Mesenteric fat pad (tissue), 1 donor: ENCODE measurements at places on chromosomes 5 and 9. TPM values are rescaled to one million over a fixed set of nuclear protein-coding genes. Genes with fewer than 3 reads are reported as not detected.

The GFRA3 gene
- total RNA-seq, result not detected

The FAM200C gene
- total RNA-seq, result 1.9 TPM

The NTNG2 gene
- total RNA-seq, result 2.0 TPM

The PCDHB3 gene
- 3.6 TPM for total RNA-seq

The NUDT12 gene
- 5.9 TPM for total RNA-seq

The CKMT2 gene
- total RNA-seq, result 18.9 TPM

The SURF2 gene
- 13.5 TPM for total RNA-seq

The WDR38 gene
- total RNA-seq, result not detected

The DMRTA1 gene
- total RNA-seq, result 0.35 TPM

The FOXI1 gene
- total RNA-seq, result not detected

The EDIL3 gene
- 3.7 TPM for total RNA-seq

The SLC6A18 gene
- total RNA-seq, result not detected

The PCDHGB1 gene
- 1.3 TPM for total RNA-seq

The RANBP17 gene
- total RNA-seq, result 5.2 TPM

The GRM6 gene
- total RNA-seq, result not detected

The SOWAHA gene
- total RNA-seq, result not detected

The GKAP1 gene
- total RNA-seq, result 8.1 TPM

The C9orf85 gene
- 6.7 TPM for total RNA-seq

The FTMT gene
- not detected for total RNA-seq

The ENTPD2 gene
- total RNA-seq, result not detected

The SPINK4 gene
- not detected for total RNA-seq

The TBC1D9B gene
- total RNA-seq, result 128 TPM

The ORM2 gene
- total RNA-seq, result not detected

The LRRC8A gene
- 40.5 TPM for total RNA-seq

The TAF11L3 gene
- total RNA-seq, result not detected

The SCGB3A2 gene
- not detected for total RNA-seq

The AGTPBP1 gene
- 26.8 TPM for total RNA-seq

The TIGD6 gene
- 4.7 TPM for total RNA-seq

The NLN gene
- 31.5 TPM for total RNA-seq
